ENCODE measurements at places on chromosomes 16 and 17.

GRCh38 chr16:84513123-84513522 is 8.7 kb upstream of the MEAK7 start:
- no peak for DNase-seq

DNA sequence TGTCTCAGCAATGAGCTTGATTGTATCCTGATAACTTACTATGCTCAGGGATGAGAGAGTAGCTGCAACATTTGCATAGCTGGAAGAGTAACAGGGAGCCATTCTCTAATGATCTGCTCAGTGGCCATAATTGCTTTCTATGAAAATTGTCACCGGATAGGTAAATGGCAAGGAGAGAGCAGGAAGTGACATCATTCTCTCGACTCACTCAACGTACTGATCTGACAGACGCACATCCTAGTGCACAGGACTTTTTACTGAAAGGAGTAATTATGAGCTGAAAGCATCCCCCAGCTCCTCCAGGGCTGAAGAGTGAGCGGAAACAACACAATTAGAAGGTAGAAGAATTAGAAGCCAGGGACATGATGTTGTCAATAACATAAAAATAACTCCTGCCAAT is 71.8 kb downstream of the IRX5 start:
- DNase-seq, result no peak

DNA sequence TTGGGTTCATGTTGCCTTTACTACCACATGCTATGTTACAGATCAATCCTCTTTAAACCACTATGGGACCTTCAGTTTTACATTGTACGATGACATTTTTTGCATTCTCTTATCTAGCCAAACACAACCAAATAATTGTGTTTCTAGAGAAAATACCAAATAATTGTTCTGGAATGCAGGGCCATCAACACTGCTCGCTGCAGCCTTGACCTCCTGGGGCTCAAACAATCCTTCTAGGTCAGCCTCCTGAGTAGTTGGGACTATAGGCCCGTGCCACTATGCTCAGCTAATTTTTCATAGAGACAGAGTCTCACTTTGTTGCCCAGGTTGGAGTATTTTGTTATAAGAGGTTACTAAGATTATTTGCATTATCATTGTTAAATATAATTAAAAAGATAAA is 237.5 kb upstream of the PMFBP1 start:
- no peak for DNase-seq

GRCh38 chr17:17824783-17825614 is 11.8 kb downstream of the SREBF1 start:
- DNase-seq, result peak; percentile 22

- peak; percentile 68 for DNase-seq
Observed at GRCh38 chr16:88505405-88506082, 52.5 kb downstream of the ZFPM1 start.

Measured in naive thymus-derived CD8-positive, alpha-beta T cell (primary cell).